ENCODE measurements at places on chromosomes 12 and 14.

DNA sequence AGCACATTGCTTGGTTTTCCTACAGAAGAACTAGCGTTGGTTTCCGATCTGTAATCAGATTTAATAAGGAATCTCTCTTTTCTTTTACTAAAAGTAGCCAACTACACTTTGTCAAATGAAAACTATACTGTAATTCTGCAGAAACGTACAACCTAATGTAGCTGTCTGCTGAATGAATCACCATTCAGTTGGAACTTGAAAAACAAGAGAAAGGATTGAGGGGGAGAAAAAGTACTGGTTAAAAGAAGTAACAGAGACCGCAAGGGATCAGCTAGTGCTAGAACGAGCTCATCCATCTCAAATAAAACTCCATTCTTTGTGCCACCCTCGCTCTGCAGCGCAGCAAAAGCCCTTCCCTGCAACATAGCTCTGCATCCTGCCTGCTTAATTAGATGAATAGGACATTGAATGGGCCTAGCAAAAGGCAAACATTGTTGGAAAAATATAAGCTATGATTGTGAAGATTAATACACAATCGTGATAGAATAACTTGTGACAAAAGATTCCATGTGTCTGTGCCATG is 2.6 kb downstream of the GARIN2 start:
- DNase-seq: no peak

DNA sequence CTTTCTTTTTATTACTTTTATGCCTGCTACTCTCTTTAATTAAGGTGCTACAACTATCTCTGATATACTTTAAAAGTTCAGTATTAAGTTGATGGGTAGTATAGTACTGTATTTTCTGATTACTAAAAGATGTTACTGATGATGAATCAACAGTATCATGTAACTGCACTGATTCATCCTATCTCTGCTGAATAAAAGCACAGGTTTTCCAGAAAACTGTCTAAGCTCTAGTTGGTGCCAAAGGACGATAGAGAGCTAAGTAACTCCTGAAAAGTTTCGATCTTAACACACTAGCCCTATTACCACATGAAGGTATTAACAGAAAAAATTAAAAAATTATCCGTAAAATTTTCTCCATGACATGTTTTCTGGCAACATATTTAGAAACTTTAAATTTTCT is 2.1 kb downstream of the SCAF11 start:
- DNase-seq: no peak

GRCh38 chr12:6199531-6200255 is 507 bp upstream of the CD9 start:
- no peak for DNase-seq

GRCh38 chr12:49568442-49569162 is 660 bp upstream of the MCRS1 start:
- no peak for DNase-seq

DNA sequence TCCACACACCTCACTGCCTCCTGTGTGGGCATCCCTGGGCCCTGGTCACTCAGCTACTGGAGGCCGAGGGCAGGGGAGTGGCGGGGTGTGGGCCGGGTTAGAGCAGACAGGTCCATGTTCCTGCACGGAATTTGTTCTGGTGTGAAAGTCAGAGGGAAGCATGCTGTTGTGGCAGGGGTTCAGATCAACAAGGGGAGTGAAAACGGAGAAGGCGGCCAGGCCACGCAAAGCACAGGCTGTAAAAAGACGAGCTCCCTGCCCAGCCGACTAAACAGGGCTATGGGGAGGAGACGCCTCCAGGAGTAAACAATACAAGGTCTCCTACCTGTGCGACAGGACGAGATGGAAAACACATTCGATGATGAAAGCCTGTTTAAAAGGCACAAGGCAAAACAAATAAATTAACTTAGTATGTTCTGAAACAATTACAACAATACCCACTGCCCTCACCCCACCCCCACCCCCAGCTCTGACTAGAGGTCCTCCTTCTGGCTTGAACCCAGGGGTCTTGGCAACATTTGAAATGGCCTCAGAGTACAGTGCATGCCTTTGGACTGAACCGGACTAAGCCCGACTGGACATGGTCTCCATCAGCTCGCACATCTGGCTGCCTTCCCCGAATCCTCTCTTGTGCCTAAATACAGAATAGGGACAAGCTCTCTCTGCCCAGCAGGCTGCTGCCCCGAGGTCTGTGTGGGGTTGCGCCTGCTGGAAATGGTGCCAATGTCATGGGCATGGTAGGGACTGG is 274.9 kb upstream of the DIO3 start:
- no peak for DNase-seq

DNA sequence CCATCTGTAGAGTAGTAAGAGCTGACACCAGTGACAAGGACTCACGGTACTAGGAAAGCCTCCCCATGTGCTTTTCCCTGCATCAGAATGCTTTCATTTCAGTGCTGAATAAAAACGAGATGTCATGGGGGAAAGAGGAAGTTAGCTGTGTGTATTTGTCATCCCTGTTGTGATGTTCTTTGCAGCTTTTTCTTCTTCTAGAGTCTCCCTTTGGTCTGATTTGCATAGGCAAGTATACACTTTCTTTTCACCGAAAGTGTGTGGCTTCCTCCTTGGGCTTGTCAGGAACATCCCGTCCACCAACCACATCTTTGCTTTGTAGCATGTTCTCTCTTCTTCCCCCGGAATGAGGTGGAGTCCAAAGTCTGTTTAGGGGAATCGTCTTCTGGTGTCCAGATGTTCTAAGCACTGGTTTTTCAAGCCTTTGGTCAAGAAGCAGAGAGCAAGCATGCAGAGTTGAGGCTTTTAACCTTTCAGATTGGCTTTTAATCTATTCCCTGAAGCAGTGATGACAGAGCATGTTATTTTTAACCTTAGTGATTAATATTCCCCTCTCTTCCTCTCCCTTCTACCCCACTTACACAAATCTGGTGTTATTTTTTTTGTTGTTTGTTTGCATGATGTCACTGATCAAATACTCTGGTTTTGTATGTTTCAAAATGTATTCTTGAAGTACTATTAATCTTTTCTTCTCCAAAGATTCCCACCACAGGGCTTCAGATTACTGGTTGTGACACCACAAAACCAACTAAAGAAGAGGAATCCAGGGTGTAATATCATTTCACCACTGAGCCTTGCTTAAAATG is 163.4 kb downstream of the SAMD4A start:
- DNase-seq: no peak

GRCh38 chr12:29983851-29984250 is 200.1 kb upstream of the TMTC1 start:
- DNase-seq: no peak

- no peak for DNase-seq
These were observed 579 bp upstream of the RNASE1 start for GRCh38 chr14:20803223-20803622.

- DNase-seq: no peak
These were observed 830 bp downstream of the PPP4R3A start for GRCh38 chr14:91509083-91509877.

DNA sequence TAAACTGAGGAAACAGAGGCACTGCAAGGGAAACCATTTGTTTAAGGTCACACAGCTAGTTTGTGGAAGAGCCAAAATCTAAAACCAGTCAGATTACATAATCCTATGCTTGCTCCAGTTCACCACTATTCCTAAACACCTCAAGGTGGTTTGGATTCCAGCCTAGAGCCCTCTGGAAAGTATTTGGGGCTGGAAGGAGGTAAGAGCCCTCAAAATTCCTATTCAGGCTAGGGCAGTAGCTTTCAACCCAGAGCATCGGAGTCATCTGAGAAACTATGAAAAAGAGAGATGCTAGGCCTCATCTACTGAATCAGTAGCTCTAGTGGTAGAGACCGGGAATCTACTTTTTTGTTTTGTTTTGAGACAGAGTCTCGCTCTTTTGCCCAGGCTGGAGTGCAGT is 16.0 kb upstream of the SPPL3 start:
- DNase-seq: no peak

GRCh38 chr14:30267141-30267540 is 291.8 kb upstream of the G2E3 start:
- DNase-seq: no peak

DNA sequence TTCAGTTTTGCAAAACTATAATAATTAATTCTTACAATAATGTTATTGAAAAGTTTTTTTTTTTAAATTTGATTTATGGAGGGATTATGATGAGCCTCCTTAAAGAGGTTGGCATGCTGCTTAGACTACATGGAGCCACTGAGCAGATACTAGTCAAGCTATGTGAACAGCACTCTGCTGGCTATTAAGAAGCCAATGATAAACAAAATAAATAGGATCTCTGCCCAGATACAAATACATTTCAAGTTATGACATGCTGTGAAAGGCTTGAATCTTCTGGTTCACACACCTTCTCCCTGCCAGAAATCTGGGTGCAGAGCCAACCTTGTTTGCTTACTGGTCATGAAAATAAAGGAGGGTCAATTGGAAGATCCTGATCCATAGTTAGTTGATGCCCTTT is 107.4 kb upstream of the NAV3 start:
- DNase-seq: no peak

DNA sequence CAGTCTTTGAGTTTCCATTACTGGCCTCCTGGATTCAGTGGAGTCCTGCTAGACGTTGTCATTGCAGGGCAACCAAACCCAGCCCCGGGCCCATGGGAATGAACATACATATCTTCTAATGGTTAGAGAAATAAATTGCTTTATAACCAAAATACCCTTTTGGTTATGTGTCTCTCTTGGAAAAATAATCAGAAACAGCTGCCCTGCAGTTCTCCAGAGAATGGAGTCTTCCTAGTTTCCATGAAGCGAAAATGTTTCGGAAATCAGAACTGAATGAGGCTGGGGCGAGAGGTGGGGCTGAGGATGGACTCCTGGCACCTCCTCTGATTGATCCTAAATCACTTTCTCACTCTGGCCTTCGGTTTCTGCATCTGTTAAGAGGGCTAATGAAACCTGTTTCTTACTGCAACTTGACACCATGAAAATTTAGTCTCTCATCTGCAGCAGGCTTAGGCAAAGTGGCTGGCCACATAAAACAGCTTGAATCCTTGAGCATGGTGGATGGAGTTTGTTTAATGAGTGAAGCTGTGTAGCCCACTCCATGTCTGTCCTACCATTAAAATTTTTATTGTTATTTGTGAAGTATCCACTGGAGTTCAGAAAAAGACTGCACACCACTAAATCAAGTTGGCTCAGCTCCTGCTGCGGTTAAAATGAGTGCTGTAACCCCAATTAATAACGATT is 198.9 kb downstream of the CACNA1C start:
- DNase-seq: no peak

- no peak for DNase-seq
These were observed 248.5 kb downstream of the PCNX1 start for GRCh38 chr14:71155743-71156142.

DNA sequence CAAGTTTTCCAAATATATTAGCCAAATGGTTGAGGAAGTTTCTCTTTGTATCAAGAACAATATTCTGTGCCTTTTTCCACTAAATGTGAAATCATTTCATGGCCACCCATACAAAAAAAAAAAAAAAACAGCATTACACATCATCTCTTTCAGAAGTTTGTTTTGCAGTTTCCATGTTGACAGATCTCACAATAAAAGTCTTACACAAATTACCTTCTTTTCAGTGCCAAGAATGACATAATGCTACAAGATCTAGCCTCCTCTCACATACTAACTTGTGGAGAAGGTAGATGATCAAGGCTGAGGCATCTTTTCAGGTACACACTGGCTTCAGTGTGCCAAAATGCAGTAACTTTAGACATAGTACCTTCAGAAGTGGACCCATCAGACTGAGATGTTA is 35.3 kb downstream of the PRKD1 start:
- DNase-seq: no peak

- DNase-seq: no peak
These were observed 22.4 kb upstream of the PDE1B start for GRCh38 chr12:54526812-54527630.

- no peak for DNase-seq
These were observed 110.2 kb downstream of the DPF3 start for GRCh38 chr14:72783741-72784140.

DNA sequence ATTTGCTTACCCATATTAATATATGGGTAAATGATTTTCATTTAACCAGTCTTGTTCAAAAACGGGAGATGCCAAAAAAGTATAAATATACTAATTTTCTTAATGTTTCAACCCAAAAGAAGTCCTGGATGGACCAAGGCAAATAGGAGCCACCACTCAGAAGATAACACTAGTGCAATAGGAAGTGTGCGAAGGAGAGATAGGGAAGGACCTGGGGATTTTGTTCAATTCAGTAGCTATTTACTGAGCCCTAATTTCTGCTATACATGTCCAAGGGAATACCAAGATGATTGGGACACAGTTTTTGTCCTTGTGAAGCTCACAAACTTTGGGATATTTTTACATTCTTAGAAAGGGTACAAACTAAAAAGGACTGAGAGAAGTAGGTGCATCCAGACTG is 1.5 kb downstream of the CMAS start:
- DNase-seq: no peak

DNA sequence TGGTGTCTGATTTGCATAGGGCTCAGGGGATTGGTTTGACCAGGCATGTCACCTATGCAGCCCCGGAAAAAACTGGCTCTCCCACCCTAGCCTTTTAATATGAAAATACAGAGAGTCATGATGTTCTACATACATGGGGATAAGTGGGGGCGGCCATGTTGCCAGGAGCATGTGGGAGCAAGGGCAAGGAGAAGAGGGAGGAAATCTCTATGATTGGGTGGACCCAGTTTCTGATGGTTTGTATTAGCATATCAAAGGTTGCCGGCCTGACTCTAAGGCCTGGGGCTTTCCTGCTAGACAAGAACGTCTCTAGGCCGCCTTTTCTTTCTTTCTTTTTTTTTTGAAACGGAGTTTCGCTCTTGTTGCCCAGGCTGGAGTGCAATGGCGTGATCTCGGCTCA is 123.4 kb upstream of the CPSF6 start:
- no peak for DNase-seq

DNA sequence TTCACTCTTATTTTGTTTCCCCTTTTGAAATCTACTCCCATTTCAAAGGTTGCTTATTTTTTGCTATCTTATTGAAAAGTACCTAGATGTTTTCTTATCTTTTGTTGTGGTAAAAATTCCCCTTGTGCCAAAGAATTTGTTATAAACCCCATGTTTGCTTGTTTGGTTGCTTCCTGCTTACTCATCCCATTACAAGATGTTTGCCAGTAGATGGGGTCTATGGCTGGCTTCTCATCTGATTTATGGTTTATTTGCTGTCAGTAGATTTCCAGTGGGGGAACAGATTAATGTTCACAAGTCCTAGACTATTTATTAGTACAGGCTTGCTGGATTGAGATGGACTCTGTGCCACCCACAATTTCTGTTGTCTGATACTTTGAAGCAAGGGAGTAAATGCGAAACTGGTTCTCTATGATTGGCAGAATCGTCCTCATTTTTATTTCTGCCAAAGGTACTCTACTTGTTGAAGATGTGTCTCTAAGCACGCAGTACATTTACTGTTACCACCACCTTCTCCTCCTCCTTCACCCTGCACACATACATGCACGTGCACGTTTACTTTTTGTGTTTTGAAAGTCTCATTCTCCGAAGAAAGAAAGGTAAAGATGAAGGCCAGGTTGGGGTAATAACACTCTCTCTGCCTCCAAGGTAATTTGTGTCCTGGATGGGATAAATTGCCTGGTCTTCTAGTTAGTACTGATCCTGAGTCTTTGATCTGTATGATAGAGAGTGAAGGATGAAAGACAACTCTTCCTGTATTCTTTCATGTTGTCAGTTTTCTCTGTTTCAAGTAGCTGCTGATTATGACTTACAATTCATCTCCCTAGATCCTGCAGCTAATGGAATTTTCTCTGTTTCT is 117.2 kb upstream of the ATP2B1 start:
- no peak for DNase-seq

GRCh38 chr12:79822475-79822874 is 112.4 kb downstream of the PPP1R12A start:
- DNase-seq: no peak

Measured in NCI-H1048 (cell line).